NCI-H2227 treated with DMSO at 0.1 percent for 48 hours (cell line): ENCODE measurements at places on chromosomes 12 and 14.

DNA sequence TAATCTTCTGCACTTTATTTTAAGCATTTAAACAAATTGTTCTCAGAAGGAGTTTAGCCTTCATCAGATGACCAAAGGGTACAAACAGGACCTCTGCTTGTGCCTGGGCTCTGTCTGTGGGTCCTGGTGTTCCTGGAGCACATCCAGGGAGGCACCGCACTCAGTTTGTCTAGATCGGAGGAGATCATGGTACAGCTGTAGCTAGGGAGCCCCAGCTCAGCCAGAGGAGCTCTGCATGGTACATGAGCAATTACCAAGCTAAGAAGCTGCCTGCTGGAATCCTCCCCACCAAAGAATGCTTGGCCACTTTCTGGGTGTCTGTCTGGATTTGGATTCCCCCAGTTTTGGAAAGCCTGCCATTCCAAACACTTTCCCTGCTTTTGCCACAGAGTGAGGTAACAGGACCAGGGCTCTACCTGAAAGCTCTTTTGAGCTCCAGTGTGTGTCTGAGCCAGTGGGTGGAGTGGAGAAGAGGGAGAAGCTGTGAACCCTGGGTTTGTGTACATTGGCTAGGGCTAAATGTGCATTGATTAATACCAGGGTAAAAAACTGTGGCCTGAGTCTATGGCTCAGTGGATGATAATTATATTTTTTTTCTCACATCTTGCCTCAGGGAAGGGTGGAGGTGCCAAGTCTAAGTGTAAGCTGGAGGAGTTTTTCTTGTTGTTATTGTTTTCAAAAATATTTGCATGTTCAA, 163.7 kb upstream of the IGF1 start:
- no peak for DNase-seq

DNA sequence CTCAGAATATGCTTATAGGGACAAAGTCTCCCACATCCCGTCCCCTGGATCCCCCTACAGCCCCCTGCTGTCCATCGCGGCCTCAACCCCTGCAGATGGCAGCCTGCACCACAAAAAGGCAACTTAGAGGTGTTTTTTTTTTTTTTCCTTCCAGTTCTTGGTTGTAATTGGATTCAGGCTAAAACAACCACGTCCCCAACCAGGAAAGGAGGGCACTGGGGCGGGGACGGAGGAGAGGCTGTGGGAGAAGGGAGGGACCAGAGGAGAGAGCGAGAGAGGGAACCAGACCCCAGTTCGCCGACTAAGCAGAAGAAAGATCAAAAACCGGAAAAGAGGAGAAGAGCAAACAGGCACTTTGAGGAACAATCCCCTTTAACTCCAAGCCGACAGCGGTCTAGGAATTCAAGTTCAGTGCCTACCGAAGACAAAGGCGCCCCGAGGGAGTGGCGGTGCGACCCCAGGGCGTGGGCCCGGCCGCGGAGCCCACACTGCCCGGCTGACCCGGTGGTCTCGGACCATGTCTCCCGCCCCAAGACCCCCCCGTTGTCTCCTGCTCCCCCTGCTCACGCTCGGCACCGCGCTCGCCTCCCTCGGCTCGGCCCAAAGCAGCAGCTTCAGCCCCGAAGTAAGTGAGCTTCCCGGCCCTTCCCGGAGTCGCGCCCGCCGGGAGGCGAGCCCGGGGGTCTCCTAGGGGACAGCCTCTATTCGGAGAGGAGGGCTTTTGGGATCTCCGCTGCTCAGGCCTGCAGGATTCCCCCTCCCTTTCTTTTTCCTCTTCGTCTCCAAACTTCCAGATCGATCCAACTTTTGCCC, at the start of gene MMP14:
MMP14 (plus strand) TSS at position 285 of the 813 bp plus-strand sequence; CDS start at position 518, 233 bp downstream.
- DNase-seq: no peak

GRCh38 chr12:67671419-67671818, 22.9 kb downstream of the DYRK2 start:
- DNase-seq: no peak

DNA sequence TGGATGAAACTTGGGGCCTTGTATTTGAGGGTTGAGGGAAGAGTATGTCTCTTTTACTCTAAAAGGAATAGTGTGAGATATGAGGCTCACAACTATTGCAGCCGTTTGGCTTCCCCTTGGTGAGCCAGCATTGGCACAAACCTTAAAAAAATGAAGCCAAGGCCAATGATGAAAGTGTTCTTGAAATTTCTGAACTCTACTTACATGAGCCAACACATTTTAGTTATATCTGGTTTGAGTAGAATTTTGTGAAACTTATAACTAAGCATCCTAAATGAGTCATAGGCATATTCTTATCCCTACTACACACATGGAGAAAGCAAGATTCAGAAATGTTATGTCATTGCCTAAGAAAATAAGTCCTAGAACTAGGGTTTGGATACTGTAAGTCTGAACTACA, 55.3 kb upstream of the ACSS3 start:
- DNase-seq: no peak

DNA sequence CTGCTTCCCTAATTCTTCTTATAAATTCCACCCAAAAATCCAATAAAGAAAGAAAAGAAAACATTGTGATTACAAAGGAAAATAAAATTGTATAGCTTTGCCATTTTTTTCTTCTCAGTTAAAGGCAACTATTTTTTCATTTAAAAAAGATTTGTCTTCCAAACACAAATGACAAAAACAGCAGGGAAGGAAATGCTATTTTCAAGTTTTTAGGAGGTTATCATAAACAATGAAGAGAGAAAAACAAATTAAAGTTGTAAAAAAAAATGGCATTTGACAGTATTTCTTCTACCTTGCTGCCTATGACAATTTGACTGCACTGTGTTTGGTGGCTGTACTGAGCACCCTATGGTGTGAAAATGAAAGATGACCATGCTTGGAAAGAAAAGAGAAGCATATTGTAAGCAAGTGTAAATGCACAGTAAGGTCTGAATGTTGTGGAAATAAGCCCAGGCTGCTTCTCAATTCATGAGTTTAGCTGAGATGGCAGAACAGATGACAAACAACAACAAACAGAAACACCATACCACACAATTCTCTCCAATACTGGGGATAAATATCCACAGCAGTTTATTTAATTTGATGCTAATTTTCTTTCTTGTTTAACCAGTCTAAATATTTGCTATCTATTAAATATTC, 109.8 kb downstream of the PRKD1 start:
- no peak for DNase-seq

- no peak for DNase-seq
Observed at GRCh38 chr12:22044391-22044790, 1.6 kb upstream of the CMAS start.
